NCI-H1048 (cell line): ENCODE measurements at places on chromosomes 7 and 10.

DNA sequence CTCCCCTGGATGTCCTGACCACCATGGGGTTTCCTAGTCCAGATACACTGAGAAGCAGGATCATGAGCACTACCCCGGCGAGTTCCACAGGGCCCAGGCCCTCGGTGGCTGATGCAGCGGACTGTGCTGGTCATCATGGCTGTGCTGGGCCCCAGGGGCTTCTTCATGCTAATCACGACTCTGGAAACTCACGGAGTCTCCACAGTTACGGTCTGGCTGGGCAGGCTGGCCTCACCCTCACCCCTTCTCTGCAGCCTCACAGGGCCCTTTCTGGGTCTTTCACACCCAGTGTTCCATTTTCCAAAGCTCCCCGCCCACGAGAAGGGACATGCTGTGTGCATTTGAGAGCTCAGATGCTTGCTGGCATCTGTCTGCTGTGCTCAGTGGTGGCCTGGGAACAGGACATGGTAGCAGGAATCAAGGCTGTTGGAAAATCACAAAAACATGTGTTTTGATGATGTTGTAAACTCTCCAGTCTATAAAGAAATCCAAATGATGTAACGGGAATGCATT is 119.0 kb downstream of the PTPN20 start:
- no peak for DNase-seq

DNA sequence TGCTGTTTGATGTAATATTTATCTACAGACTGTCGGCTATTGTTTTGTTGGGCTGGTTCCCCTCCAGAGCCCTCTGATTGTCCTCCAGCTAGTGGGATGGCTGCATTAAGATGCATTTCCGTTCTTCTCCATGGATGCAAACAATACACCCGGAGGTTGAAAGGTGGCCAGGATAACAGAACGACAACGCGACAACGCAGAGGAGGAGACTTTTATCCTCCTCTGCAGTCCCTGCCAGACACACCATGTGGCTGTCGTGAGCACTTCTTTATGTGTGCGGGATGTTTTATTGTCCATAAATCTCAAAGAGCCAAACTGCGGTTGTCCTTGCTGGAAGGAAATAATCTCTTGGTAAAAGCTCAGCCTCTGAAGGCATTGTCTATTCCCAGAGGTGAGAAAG is 39.1 kb upstream of the TCERG1L start:
- DNase-seq: no peak

DNA sequence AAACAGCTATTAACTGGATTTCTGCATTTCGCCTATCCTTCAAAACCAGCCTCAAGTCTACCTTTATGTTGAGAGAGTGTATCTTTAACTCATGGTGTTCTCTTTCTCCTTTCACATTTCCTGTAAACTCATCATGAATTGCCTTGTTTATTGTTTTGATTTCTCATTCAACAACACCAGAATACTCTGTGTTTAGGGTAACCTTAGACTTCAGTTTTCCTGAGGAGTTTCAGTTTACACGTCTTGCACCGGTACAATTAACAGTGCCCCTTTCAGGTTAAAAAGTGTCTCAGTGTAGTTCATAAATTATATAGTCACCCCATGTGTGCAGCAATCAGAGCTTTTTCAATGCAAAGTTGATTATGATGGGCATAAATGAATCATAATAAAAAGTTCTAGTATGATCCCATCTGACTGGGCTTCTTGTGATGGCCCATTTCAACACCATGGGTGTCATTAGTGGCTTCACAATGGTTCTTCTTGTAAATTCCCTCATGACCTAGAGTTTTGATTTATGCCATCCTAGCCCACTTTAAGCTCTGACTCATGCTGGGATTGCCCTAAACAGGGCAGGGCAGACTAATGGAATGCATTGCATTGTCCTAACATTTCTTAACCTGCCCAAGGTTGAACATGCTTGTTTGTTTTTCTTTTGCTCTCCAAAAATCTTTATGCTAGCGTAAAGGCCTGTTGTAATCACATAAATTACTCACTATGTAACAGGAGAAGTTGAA is 22.0 kb downstream of the ITGB8 start:
- no peak for DNase-seq

GRCh38 chr7:118094044-118094443 is 89.9 kb upstream of the LSM8 start:
- no peak for DNase-seq

DNA sequence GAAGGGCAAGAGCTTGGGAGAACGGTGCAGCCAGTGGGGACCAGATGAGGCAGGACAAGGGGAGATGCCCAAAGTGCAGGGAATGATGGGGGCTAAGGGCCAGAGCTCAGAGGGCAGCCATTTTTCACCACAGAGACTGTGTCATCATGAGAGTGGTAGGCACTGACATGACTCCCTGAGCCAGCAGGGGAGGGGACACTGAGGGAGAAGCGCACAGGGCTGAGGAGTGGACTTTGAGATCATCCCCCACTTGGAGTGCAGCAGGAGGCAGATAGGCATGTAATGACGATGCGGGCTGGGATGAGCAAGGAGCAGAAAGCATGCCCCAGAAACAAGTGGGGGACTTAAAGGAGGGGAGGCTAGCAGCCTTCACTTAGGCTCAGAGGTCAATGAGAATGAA is 5.2 kb upstream of the SMKR1 start:
- DNase-seq: no peak

- no peak for DNase-seq
Observed at GRCh38 chr10:106931853-106932249, 232.7 kb downstream of the SORCS1 start.

- no peak for DNase-seq
Observed at GRCh38 chr10:86798611-86799010, 42.2 kb downstream of the BMPR1A start.

- no peak for DNase-seq
Observed at GRCh38 chr7:55431898-55432297, 66.8 kb downstream of the LANCL2 start.

- DNase-seq: no peak
Observed at GRCh38 chr7:77799078-77799964, 748 bp downstream of the PHTF2 start.
